ENCODE measurements at places on chromosomes 1 and 21. TPM values are rescaled to one million over a fixed set of nuclear protein-coding genes. Genes with fewer than 3 reads are reported as not detected.
A peak's percentile ranks its signal among the peaks of the same experiment; 100 is the strongest.

ATP5IF1 gene
- 465 TPM for total RNA-seq

- DNase-seq, result no peak
These were observed 8.6 kb downstream of the EDEM3 start for GRCh38 chr1:184745929-184746638.

- peak; percentile 90 for DNase-seq
These were observed 161.8 kb downstream of the NFIA start for GRCh38 chr1:61244114-61244513.

- DNase-seq, result peak; percentile 83
These were observed 28.0 kb upstream of the RNF2 start for GRCh38 chr1:185017338-185017737.

- peak; percentile 73 for DNase-seq
These were observed 37.8 kb downstream of the FRRS1 start for GRCh38 chr1:99728494-99729235.

- DNase-seq, result no peak
These were observed 327.6 kb downstream of the DPYD start for GRCh38 chr1:97593192-97593591.

KRTAP13-4 gene
- total RNA-seq, result not detected

Measured in PC-3 (cell line).